ENCODE measurements at places on chromosomes 3 and 15.

- no peak for DNase-seq
Observed at GRCh38 chr3:114445233-114445632, 151.4 kb downstream of the TIGIT start.

DNA sequence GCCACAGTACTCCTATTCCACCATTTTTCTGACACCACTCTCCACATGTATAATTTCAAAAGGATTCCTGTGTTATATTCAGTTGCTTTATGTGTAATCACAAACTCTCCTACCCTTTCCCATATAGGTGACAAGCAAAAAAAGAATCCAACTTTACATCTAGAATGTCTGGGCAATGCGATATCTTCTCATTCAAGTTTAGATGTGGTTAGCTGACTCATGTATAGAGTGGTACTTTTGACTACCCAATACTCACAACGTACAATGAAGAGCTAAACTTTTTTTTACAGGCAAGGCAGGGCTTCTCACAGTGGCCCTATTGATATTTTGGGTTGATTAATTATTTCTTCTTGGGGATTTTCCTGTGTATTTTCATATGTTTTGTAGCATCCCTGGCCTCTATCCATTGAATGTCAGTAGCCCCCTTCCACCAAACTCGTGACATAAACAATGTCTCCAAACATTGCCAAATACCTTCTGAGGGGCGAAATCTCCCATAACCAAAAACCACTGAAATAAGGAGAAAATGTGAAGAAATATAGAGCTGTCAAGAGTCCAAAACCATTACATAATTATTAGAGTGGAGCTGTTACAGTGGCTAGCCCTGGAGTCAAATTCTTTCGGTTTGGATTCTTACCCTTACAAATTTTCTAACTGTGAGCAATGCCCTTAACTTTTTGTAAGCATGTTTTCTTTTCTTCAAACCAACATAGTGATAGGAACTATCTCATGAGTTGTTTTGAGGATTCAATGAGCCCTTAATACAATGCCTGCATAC is 342.6 kb downstream of the NSUN3 start:
- DNase-seq: no peak

- no peak for DNase-seq
Observed at GRCh38 chr3:49171775-49172500, 540 bp downstream of the KLHDC8B start.

DNA sequence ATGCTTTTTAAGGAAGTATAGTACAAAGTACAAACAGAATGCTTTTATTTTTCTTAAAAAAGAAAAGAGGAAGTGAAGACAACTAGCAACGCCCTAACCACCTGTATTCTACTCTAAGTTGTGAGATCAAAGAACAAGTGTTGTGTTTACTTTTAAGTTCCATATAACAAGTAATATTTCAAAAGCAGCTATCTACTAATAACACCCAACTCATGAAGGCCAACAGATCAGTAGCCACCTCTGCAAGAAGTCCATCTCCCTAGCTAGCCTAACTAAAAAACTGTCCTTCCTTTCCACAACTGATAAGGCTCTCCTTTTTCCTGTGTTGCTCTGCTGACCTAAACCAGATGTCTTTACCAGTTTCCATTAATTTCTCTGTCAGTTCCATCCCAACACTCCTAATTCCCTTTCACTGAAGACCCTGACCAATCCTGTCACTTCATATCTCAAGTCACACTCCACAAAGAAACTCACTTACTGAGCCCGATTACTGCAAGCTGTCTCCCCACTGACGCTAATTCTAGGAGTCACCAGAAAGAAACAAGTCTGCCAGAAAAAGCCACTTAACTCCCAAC is 26.9 kb downstream of the PHC3 start:
- no peak for DNase-seq

DNA sequence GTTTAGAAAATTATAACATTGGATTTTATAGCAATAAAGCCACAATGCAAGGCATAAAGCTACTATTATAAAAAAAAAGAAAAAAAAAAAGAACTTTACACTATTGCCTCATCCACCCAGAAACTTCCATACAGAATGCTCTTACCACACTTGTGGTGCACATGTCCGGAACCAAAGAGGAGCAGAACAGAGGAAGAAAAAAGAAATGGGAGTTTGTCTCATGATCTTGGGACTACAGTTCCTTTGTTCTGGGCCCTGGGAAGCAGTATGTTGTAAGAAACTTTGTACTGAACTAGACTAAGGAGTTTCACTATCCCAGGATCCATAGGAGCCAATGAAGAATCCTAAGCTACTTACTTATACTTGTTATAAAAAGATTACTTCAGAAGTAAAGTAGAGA is 36.1 kb downstream of the FMN1 start:
- DNase-seq: no peak

DNA sequence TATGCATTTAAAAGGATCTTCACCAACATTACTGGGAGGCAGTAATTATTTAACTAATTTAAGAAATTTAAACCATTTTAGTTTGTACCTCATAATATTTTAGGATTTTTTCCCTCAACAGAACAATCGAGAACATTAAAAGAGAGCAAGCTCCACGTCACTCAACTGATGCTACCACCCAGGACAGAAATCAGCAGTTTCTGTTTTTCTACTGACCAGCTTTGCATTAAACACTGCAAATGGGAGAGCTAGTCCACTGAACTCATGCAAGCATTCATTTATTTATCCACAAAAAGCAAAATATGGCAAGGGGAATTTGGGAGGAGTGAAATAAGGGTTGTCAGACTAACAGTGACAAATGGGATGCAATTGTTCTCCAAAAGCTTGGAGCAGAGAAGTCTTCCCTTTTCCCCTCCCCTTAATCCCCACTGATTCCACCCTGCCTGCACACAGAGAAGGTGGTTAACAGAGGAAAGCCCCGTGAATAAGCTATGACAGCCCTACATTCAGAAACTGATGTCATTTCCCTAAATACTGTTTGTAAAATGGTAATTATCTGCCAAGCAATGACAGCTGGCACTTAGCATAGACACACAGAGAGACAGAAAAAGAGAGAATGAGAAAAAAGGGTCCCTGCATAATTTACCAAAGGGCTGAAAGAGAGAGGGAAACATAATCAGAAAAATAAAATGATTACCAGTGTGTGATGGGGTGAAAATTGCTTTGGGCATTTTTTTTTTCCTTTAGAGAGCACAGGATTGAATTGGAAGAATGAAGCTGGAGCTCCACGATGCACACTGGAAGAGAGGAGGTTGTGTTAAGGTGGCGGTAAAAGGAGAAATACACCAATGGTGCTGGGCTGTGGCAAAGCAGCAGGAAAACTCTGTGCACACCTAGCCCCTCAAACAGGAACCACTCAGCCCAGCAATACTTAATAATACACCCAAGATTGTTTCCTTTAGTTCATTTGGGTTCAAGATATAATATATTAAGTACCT is 777.4 kb downstream of the TUSC7 start:
- no peak for DNase-seq

DNA sequence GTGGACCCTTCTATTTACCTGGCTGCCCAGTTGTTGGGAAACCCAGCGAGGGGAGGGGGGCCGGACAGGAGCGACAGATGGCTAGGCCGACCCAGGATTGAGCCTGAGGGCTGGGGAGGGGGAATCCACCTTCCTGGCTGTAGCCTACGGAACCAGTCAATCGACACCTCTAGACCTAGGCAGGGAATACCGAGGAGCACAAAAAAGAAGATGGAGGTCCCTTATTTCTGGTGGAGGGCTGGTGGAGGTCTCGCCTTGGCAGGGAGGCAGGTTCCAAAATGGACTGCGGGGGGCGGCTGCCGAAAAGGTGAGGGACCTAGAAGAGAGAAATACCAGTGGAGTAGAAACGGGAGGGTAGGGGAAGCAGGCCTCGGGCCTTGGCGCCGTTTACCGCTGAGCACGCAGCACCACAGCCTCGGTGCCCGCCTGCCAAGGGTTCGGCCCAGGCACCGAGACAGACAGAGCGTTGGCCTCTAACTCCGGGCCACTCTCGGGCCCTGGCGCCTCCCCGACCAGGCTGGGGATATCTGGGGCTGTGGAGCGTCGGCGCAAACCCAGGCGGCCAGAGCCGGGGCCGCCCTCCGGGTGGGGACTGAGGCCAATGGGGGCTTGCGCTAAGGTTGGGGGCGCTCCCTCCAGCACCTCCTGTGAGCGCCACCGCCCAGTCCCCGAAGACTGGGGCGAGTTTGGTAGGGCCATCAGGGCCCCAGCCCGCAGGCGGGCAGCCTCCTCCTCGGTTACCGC is 1.6 kb downstream of the ANKRD63 start:
- no peak for DNase-seq

DNA sequence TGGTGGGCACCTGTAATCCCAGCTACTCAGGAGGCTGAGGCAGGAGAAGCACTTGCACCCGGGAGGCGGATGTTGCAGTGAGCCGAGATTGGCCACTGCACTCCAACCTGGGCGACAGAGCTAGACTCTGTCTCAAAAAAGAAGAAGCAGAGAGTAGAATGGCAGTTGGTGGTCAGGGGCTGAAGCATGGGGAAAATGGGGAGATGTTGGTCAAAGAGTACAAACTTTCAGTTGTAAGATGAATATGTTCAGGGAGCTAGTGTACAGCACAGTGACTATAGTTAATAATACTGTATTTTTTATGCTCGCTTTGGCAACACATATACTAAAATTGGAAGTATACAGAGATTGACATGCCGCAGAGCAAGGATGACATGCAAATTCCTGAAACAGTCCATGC is 41.5 kb downstream of the PCNP start:
- DNase-seq: no peak

GRCh38 chr3:42119561-42120355 is 28.6 kb downstream of the TRAK1 start:
- no peak for DNase-seq

GRCh38 chr15:57662802-57663201 is 43.7 kb upstream of the POLR2M start:
- DNase-seq: no peak

DNA sequence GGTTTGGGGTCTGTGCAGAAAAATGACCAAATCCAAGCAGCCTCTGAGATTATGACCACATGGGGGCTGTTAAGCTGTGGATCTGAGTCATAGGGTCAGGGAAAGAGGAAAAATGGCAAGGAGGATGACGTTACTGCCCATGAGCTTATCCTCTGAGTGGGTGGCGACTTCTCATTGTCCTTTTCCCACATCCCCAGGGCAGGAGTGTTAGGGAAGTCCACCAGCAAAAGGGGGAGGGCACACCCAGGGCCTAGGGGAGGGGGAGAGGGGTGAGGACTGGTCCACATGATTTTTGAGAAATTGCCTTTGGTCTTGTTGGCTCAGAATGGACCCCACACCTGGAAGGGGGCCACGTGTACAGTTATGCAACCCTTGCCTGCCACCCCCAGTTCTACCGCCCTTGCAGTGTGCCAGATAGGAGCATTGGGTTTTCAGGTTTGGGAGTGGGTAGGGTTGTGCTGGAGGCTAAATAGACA is 2.6 kb downstream of the CD276 start:
- DNase-seq: no peak

GRCh38 chr3:159645874-159646273 is 342.8 kb upstream of the IL12A start:
- no peak for DNase-seq

DNA sequence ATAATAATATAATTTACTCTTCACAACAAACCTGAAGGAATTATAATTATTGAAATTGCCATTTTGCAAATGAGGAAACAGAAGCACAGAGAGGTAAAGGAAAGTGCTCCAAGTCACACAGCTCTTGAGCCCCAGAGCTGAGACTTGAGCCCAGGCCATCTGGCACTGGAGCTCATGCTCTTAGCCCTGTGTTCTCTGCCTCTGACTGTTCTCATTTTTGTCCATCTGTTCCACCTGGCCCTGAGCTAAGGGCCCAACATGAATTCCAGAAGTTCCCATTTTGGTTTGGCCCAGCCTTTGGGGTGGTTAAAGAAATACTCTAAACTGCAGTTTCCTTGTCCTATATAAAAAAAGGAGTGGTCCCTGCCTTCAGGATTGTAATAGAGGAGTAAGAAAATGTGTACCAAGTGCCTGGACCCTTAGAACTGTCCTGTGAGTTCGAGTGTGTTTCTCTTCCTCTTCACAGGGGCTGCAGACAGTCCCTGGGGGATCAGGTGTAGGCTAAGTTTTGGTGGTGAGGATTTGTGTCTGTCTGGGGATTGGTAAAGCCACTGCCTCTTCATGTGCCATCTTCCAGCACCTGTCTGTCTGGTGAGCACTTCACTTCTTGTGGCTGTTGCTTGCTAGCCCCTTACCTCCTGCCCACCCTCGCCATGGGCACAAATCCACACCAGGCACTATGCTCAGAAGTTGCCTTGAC is 91.8 kb downstream of the DNAJB8 start:
- DNase-seq: no peak

DNA sequence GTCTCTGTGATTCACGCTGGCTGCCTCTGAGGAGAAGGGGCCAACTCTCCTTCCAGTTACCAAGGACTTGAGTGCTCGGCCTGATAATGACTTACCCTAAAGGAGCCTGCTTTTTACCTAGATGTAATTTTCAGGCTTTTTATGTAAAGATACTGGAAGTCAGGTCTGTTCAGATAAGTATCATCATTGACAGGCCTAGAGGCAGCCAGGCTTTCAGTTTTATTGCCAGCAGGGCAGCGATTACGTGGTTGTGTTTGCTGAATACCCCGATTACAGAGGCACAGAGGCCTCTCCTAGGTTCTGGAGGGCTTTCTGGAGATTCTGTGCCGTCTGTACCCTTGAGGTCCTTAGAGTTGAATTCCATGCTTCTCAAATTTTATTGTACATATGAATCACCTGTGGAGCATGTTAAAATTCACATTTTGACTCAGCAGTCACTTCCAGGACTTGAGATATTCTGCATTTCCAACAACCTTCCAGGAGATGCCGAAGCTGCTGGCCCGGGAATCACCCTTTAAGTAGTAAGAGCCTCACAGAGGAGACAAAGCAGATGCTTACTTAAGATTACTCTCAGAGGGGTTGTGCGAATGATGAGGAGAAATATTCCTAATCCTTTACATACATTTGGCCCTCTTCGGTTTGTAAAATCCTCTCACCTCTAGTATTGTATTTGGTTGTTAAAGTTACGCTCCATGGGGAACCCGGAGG is 160.1 kb upstream of the BHLHE40 start:
- no peak for DNase-seq

GRCh38 chr3:125003369-125003853 is 52.4 kb downstream of the HEG1 start:
- no peak for DNase-seq

DNA sequence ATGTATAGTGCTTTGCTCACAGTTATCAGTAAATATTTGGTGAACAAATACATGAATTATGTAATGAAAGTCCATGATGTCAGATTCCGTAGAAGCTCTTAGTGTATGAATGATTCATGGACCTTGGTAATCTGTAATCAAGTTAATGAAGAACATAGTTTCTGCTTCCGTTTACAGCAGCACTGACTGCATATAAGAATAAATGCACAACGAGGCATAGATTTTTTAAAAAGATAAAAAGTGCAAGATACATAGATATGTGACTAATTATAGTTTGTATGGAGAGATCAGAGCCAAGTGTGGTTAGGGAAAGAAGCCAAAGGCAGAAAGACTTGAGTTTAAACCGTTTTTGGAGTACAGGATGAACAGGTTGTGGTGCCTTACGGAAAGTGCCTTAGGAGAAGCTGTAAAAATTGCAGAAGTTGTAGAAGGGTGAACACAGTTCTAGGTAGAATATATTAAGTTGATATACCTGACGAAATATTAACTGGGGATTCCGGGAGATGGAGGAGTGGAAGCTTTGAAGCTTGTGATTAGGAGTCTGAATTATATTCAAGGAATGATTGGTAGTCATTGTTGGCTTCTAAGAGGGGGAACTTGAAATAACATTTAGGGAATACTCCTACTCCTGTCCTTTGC is 293.1 kb downstream of the NLGN1 start:
- no peak for DNase-seq

- DNase-seq: no peak
Observed at GRCh38 chr15:54131410-54131809, 153.2 kb downstream of the UNC13C start.
